ENCODE measurements at places on chromosomes 12 and 14. TPM values are rescaled to one million over a fixed set of nuclear protein-coding genes. Genes with fewer than 3 reads are reported as not detected.

Gene GLI1
- 0.30 TPM for total RNA-seq

Gene GUCY2C
- total RNA-seq, result not detected

Gene GPR84
- 0.25 TPM for total RNA-seq

Gene CACNA1C
- total RNA-seq, result 0.30 TPM

Gene SDR9C7
- total RNA-seq, result not detected

Gene ANO4
- total RNA-seq, result not detected

DNA sequence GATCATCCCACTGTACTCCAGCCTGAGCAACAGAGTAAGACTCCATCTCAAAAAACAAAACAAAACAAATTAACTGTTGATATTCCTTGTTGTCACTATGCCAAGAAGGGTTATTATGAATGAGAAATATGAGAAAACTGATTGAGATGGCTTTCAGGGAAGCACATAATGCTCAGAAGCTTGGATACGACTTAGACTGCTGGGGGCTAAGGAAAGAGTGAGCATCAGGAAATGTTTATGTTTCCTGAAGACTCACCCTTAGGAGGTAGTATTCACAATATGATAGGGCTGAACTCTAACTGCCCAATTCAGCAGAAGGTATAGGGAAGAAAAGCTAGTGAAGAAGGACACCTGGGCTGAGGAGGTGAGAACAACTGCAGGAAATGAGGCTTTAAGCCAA, 6.3 kb downstream of the STYK1 start:
- DNase-seq, result no peak

- no peak for DNase-seq
Measured at GRCh38 chr12:7542813-7543212, 39.2 kb upstream of the CD163 start.

DNA sequence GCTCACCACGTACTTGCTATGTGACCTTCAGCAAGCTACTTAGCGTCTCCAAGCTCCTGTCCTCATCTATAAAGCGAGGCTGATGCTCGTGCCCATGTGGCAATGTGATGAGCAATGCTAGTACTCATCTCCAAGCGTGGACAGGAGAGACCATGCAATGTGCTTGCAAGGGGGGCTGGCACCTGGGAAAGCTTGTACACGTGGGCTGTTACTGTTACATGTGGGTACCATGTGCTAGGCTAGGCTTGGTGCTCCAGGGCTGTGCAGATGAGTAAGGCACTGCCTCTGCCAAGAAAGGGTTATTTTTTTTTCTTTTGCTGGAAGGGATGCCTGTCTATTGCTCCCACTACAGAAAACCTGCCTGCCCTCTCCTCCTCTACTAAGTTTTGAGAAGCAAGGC, 46.6 kb downstream of the TSPAN11 start:
- DNase-seq, result no peak

All from activated CD4-positive, alpha-beta memory T cell treated with anti-CD3 and anti-CD28 coated beads, Interleukin-2, amount 10 ng/mL, durations not matched to agents 7 days and 5 days (primary cell).